ENCODE measurements at places on chromosomes 7 and 10. TPM values are rescaled to one million over a fixed set of nuclear protein-coding genes. Genes with fewer than 3 reads are reported as not detected.

SH2B2 gene
- polyA plus RNA-seq = 4.6 TPM

NXPH1 gene
- polyA plus RNA-seq = 0.94 TPM

PDE6C gene
- polyA plus RNA-seq = 0.09 TPM

MRPS17 gene
- 19.7 TPM for polyA plus RNA-seq

CDK1 gene
- polyA plus RNA-seq = 47.9 TPM

Measured in testis (tissue), 5 donors.